ENCODE measurements at places on chromosomes 1 and 21.

DNA sequence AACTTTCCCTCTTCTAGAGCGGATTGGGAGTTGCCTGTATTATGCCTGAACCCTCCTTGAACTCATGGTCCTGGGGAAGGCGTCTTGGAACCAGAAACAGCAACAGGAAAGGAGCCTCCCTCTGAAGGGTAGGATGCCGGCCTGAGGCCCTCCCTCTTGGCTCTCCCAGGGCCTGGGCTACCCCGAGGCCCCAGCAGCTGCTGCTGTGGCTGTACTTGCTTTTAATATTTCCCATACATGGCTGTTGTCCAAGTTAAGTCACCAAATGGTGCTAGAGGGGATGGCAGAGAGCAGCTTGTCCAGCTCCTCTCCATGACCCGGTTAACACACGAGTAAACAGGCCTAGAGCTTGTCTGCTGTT, 10.5 kb downstream of the CHRNB2 start:
- DNase-seq, result no peak

- DNase-seq, result no peak
Observed at GRCh38 chr1:178945763-178946266, 74.9 kb upstream of the ANGPTL1 start.

DNA sequence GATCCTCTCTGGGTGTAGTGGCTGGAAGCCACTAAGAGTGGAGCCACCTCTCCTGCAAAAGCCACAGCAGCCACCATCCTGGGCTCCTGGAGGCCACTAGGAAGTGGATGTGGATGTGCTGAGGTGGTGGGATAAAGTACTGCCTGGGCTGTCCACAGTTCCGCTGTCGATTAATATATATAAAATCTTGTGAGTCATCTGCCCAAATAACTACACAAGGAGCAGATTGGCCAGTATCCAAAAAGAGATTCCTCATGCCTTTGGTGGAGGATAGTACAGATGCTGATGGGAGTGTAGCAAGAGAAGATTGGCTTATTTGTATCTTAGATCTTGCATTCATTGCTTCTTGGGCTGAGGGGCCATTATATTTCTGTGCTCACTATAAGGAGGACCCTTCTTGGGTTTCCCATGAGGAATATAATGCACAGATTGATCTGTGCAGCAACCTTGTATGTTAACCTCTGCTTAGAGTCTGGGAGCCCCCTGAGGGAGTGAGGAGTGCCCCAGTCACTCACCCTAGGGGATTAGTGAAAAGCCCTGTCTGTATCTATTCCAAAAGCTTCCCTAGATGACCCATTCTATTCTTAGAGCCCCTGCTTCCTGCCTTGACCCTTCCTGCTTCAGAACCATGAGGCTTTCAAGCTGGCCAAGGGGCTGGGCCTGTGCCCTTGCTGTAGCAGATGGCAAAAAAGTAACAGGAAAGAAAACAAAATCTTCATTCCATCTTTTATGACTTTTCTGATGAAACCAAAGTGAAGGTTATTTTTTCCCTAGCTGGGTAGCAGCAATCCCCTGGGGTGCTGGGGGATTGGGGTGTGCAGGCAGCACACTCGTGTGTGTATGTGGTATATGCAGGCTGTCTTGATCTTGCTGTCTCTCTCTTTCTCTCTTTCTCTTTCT, 31.7 kb downstream of the RCSD1 start:
- no peak for DNase-seq

DNA sequence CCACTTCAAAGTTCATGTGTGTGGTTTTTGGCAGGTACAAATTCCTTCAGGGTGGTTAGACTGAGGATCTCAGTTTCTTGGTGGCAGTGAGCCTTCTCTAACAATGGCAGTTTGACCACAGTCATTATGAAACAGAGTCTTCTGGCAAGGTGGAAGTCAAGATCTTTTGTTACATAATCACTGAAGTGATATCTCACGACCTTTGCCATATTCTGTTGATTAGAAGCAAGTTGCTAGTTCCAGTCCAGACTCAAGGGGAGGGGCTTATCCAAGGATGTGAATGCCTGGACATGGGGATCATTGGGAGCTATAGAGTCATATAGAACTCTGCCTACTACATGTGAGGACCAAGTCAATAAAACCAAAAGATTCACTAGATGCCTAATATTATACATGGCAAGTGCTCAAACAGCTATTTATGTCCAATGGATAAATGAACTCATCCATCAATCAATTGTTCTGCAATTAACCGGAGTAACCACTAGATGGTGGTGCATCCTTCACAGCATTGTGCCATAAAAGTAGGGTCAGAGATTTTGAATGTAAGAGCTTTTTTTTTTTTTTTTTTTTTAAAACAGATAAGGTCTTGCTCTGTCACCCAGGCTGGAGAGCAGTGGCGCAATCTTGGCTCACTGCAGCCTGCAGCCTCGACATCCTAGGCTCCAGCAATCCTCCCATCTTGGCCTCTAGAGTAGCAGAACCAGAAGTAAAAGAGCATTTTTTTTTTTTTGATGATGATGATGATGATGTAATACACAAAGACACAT, 131.9 kb downstream of the CRB1 start:
- no peak for DNase-seq

- no peak for DNase-seq
Observed at GRCh38 chr1:28050776-28051175, 37.6 kb downstream of the EYA3 start.

DNA sequence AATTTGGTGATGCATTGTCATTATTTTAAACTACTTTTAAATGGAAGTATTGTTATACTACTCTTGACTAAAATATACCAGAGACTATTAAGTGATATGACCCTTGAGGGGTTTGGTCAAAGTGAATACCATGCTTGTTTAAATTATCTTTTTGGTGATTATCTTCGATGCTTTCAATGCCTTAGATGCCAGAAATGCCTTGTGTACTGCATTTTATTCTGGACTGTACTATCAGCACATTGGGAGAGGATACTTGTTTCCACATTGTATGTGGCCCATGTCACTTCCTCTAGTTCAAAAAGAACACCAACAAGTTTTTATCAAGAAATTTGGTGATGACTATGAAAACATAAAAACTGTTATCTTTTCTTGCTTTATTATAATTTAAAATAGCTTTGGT, 16.3 kb downstream of the MAP3K7CL start:
- DNase-seq, result no peak

DNA sequence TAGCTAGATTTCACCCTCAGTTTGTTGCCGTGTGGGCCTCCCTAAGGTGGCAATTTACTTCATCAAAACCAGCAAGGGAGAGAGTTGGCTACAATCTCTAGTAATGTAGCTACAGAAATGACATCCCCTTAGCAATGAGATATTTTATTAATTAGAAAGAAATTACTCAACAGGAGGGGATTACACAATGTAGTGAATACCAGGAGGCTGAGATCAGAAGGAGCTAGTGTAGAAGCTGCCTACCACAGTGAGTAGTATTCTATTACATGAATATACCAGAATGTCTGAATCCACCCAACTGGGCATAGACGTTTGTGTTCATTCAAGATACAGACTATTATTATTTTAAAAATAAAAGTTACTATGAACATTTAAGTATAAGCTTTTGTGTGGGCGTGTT, 868.2 kb upstream of the CXADR start:
- DNase-seq, result no peak

DNA sequence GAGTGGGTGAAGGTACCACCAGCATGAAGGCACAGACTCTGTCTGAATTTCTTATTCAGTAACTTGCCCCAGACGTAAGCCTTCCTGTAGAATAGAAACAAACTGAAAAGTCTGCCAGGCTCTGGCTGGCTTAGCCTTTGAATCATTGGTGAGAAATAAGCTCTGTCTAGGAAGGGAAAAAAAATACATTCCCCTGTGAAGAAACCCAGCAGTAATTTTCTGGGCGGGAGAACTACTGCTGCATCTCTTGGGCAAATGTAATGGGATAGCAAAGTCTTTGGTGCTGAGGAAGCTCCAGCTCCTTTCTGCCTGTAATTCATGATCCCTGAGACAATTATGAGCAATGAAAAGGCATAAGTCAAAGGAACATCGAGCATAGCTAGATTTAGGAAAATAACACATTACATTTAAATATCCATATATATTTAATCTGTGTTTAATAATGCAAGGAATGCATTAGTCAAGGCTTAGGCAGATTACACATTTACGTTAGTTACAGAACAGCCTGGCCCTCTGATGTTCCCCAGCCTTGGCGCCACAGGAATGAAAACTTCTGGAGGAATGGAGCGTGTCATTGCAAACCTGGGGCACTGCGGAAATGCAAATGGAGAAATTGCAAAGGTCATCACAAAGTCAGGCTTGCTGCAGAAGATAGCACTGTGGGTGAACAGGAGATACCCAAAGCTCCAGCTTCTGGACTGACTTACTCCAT, 216.3 kb upstream of the CAMK1G start:
- DNase-seq, result no peak

DNA sequence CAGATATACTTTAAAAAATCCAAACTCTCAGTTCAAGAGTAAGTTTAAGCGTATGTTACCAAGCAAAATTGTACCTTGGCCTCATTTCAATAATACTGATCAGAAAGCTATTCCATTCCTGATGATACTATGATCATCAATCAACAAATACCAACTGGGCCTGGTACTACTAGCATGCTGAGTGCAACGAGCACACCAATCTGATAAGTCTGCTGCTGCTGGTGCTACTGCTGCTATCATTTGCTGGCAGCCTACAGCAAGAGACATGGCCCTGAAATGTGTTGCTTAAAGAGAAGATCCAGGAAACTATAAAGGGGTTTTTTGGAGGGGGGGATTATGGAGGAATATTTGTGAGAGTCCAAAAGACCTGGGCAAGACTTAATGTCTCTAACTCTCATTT, 39.7 kb downstream of the NME7 start:
- DNase-seq, result no peak

GRCh38 chr1:196677781-196678509, 26.1 kb downstream of the CFH start:
- no peak for DNase-seq

GRCh38 chr1:53810007-53810406, 28.1 kb downstream of the NDC1 start:
- DNase-seq, result no peak

All from stimulated activated CD8-positive, alpha-beta memory T cell treated with anti-CD3 and anti-CD28 coated beads, Interleukin-7, amount 100 ng/mL, for 1 hour (primary cell).